ENCODE measurements at places on chromosomes 2 and 18. TPM values are rescaled to one million over a fixed set of nuclear protein-coding genes. Genes with fewer than 3 reads are reported as not detected.

The SERPINB4 gene
- polyA plus RNA-seq = not detected

The ERFE gene
- polyA plus RNA-seq = 1.3 TPM

The VWA3B gene
- polyA plus RNA-seq = not detected

DNA sequence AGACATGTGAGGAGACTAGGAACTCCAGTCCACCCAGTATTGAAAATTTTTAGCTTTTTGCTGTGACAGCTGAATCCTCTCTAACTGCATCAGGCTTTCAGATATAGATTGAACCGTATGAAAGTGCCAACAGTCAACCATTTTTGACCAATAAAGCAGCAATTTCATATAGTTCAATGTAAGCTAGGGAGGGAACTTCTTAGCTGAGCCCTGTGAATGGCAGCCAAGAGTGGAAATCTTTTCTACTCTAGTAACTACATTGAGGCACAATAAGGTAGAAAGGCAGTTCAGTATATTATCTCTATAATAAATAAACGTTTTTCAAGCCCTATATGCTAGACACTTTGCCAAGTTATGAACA, 96.3 kb upstream of the TANK start:
- no peak overlapping the region for H3K4me3 ChIP-seq
- H3K4me1 ChIP-seq = no peaks in the 10 kb centered on the region
- no peak for DNase-seq
- H3K36me3 ChIP-seq = no peaks in the 10 kb centered on the region
- H3K27me3 ChIP-seq = no peaks in the 10 kb centered on the region
- H3K27ac ChIP-seq = no peak overlapping the region

DNA sequence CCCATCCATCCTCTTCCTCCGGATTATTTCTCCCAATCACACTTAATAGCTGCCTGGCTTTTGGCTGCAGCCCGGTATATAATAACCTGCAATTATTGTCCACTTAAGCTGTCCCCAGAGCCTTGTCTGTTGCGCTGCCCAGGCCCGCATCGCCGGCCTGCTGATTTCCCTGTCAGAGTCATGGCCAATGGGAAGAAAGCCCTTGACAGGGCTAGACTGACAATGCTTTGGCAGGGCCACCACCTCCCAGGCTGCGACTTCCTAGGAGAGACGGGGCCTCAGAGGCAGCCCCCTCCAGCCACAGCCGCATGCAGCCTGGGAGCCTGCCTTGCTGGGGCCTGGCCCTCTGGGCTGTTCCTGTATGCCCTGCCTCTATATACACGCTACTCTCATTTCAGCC, 10.0 kb upstream of the CELF4 start:
- H3K4me3 ChIP-seq = no peak overlapping the region
- no peaks in the 10 kb centered on the region for H3K36me3 ChIP-seq
- DNase-seq = no peak
- H3K27ac ChIP-seq = no peak overlapping the region

GRCh38 chr2:168357797-168358472, 98.1 kb upstream of the CERS6 start:
- H3K4me3 ChIP-seq = no peak overlapping the region
- H3K27me3 ChIP-seq = no peaks in the 10 kb centered on the region
- H3K27ac ChIP-seq = no peak overlapping the region
- peaks cover 2% of the 10 kb centered on the region for H3K4me1 ChIP-seq
- H3K36me3 ChIP-seq = no peaks in the 10 kb centered on the region

All from SK-N-SH (cell line).